ENCODE measurements at places on chromosomes 6 and 20.

GRCh38 chr6:38935051-38935450 lies 113.5 kb upstream of the GLP1R start:
- no peak for DNase-seq

DNA sequence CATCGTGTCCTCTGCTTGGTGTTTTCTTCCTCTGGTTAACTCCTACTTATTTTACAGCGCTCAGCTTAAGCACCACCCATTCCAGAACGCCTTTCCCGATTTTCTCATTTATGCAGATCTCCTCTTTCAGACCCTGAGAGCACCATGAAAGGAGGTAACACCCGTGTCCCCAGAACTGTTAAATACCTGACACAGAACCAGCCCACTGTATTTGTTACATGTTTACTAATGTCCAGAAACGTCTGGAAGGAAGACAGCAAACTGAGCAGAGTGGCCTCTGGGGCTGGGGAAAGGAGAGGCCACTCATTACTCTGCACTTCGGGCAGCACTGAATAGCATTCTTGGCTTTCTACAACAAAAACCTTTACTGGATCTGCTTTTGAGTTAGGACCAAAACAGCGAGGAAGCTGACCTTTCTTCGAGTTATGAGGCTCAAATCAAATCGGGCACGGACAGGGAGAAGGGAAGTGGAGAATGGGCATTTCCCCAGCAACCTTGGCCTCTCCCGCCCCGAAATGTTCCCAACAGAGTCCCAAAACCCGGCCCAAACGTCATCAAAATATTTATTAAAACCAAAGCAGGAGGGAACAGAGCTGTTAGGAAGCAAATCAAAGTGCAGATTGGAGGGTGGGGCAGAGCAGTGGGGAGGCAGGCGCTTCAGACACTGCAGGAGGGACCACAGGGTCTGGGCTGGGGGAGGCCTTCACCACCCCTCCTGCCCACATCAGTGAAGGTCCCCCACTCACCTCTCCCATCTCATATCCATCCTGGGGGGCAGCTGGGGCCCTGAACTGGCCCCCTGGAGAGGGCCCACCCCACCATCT lies 1.1 kb upstream of the NECAB3 start:
- DNase-seq, result no peak

DNA sequence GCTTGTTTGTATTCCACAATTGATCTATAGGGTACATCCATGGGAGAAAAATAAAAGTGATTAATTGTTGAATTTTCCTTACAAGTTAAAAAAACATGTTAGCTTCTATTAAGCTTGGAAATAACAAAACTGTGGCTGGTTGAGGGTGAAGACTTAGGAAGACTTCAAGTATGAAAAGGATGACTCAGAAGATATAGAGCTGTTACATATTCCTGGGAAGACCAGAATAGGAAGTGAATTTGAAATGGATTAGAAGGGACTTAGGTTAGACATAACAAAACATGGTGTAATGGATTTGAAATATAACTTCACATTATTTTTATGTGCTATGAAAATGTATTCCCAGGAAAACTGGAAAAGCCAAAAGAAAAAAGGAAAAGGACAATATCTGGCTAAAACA lies 732.2 kb downstream of the HDGFL1 start:
- no peak for DNase-seq

- DNase-seq, result peak; percentile 70
Observed at GRCh38 chr20:39874049-39874893, 814.8 kb downstream of the MAFB start.

- no peak for DNase-seq
Observed at GRCh38 chr6:127201321-127201720, 65.3 kb upstream of the RNF146 start.

GRCh38 chr6:5025911-5026819 lies 22.3 kb upstream of the RPP40 start:
- DNase-seq, result peak; percentile 75

DNA sequence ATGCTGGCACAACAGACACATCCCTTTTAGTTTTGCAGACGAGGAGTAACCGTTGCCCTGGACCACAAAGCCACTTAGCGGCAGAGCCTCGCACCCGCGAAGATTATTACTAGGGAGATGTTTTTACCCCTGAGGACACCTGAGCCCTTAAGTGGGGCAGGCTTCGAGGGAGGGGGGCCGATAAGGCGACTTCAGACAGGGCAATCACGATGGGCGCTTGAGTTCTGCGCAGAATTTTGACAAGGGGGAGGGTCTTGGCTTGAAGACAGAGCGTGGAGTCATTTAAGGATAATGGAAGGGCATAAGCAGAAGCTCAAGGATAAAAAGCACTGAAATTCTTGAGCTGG lies 650 bp upstream of the TTK start:
- no peak for DNase-seq

- DNase-seq, result no peak
Observed at GRCh38 chr20:62902926-62903615, 23.2 kb downstream of the DIDO1 start.

GRCh38 chr6:134921721-134922261 lies 28.1 kb downstream of the ALDH8A1 start:
- no peak for DNase-seq

DNA sequence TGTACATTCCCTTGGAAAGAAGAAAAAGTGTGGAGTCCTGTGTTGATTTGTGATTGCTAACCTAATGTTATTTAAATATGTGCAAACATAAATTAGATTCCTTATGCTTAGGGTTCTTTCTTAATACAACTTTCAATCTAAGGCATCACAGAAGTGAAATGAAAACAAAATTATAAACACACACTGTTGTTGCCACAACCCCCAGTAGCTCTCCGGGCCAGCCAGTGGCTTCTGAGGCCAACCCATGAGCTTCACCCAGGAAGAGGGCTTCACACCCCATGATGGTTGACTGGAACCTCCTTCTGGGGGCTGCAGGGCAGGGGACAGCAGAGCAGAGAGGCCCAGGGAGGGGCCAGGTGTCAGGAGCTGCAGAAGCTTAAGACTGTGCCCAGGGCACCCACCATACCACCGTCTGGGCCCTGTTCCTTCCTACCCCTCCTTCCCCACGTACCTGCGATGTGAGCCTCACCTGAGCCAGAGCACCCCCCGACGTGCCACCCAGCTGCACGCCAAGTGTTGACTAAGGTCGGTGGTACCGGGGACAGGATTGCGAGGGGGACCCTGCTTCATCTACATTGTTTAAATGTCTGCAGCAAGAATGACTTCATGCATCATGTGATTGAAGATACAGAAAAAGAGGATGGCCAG lies 110.5 kb downstream of the FAM120B start:
- DNase-seq, result no peak

DNA sequence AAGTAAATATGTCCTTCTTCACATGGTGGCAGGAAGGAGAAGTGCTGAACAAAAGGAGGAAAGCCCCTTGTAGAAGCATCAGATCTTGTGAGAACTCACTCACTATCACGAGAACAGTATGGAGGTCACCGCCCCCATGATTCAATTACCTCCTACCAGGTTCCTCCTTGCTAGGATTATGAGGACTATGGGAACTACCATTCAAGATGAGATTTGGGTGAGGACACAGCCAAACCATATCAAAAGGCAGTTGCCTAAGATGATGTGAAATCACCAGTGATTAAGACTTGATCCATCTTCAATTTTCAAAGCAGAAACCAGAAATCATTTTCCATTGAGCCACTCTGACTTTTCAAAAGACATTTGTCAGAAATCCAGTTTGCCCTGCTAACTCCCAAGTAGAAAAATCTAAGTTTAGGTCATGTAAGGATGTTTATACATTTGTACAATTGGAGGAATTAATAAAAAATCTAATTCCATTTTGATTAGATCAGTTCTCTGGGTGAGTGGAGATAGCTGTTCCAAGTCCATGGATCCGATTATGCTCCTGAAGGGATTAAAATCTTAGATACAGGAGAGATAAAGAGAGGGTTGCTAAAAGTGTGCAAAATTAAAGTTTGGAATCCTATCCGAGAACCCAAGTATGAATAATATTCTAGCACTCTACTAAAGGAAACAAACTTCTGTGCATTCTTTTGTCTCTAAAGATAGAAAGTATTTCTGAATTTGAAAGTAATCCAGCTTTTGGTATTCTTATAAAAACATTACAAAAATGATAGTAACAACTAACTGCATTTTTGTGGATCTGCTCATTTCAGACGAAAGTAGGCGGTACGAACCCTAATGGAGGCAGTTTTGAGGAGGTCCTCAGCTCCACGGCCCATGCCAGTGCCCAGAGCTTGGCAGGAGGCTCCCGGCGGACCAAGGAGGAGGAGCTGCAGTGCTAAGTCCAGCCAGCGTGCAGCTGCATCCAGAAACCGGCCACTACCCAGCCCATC lies 39.5 kb downstream of the HDDC2 start:
- DNase-seq, result no peak

DNA sequence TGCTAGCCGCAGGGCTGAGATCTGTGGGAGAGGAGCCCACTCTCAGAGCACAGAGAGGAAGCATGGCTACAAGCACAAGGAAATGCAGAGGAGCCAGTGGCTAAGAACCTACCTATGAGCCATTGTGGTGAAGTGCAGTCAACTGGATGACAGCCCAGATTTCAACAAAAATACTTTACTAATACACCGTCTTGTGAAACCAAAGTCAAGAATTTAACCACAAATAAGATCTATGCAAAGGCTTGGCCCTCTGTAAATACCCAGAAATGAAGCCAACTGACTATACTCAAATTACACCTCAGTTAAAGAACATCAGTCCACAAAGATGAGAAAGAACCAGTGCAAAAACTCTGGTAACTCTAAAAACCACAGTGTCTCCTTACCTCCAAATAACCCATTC lies 40.1 kb upstream of the PTCHD4 start:
- no peak for DNase-seq

- peak; percentile 76 for DNase-seq
Observed at GRCh38 chr6:29845405-29846006, 17.9 kb downstream of the HLA-G start.

All from common myeloid progenitor, CD34-positive (primary cell).